ENCODE measurements at places on chromosomes 12 and 14. TPM values are rescaled to one million over a fixed set of nuclear protein-coding genes. Genes with fewer than 3 reads are reported as not detected.

DNA sequence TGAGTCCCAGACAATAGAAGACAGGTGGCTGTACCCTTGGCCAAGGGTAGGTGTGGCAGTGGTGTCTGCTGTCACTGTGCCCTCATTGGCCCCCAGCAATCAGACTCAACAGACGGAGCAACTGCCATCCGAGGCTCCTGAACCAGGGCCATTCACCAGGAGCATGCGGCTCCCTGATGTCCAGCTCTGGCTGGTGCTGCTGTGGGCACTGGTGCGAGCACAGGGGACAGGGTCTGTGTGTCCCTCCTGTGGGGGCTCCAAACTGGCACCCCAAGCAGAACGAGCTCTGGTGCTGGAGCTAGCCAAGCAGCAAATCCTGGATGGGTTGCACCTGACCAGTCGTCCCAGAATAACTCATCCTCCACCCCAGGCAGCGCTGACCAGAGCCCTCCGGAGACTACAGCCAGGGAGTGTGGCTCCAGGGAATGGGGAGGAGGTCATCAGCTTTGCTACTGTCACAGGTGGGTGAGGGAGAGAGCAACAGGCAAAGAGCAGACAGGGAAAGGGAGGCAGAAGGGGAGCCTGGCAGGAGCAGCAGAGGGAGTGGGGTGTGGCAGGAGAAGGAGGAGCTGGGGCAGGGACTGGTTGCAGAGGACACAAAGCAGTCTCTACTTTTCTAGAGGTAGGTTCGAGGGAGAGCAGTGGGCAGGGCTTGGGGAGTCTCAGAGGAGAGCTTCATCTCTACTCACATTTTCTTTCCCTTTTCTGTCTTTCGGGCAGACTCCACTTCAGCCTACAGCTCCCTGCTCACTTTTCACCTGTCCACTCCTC, 452 bp downstream of the INHBE start:
- DNase-seq, result no peak

GRCh38 chr14:29576927-29577326, 350.7 kb downstream of the PRKD1 start:
- no peak for DNase-seq

PLBD1 gene
- polyA plus RNA-seq, result 40.7 TPM

GRCh38 chr14:56963381-56963780, 153.1 kb upstream of the OTX2 start:
- no peak for DNase-seq

DNA sequence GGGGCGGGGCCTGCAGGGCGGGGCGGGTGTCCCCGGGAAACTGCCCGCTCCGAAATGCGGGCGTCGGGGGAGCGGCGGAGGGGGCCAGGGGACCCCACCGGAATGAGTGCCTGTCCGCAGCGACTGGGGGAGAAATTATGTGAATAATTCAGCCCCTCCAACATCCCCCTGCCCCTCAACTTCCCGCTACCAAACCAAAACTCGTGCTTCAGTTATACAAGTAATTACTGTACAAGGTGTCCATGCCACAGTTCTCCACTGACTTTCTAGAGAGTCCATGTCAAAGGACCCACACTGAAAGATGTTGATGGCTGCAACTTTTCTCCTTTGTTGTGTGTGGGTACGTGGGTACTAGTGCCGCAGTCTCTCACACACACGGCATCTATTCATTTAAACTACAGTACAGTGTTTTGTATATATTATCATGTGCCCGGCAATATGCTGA, 414 bp upstream of the CDK17 start:
- DNase-seq, result no peak

DNA sequence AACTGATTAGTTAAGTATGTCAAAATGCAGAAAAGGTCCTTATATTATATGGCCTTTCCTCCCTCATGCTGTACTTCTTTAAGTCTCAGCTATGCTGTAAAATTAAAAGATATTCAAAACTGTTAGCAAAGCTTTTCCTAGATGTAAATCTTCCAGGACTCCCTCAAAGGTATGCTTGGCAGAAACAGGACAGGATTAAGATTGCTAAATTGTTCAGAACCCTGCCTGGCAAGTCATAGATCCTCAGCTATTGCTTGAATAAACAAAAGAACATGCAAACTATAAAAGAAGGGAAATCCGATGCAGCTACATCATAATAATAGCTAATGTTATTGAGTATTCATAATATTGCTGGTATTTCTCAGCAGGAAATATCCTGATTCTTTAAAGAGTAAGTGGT, 322.6 kb downstream of the CCDC91 start:
- DNase-seq, result no peak

DNA sequence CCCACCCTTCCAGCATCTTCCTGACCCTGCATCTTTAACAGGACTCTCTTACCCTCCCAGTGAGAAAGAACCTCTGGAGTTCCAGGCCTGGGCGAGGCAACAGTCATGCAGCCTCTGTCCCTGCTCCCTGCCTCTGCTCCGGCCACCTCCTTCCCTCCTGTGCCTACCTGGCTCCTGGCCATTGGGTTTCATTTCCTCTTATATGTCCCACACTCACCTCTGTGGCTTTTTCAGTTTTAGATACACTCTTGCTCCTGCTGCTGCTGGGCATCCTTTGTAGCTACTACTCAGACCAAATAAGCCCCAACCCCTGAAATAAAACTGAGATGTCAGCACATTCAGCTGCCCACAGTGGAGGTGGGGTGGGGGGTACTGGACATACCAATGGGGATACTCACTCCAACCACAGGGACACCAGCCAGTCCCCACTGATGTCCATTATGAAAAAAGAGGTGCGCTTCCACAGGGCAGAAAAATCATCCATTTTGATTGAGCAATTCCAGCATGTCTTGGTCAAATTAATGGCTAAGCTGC, 99.1 kb upstream of the NRXN3 start:
- DNase-seq, result no peak

- no peak for DNase-seq
These were observed 272.6 kb downstream of the FOXG1 start for GRCh38 chr14:29039171-29039570.

IFI27L2 gene
- polyA plus RNA-seq, result 31.1 TPM

- no peak for DNase-seq
These were observed 14.6 kb downstream of the C14orf132 start for GRCh38 chr14:96053600-96054381.

GRCh38 chr14:90344331-90345238, 12.8 kb upstream of the NRDE2 start:
- DNase-seq, result no peak

GRCh38 chr12:122825773-122826724, 9.2 kb upstream of the HIP1R start:
- no peak for DNase-seq

GRCh38 chr12:62653740-62654139, 187.1 kb downstream of the MON2 start:
- no peak for DNase-seq

DNA sequence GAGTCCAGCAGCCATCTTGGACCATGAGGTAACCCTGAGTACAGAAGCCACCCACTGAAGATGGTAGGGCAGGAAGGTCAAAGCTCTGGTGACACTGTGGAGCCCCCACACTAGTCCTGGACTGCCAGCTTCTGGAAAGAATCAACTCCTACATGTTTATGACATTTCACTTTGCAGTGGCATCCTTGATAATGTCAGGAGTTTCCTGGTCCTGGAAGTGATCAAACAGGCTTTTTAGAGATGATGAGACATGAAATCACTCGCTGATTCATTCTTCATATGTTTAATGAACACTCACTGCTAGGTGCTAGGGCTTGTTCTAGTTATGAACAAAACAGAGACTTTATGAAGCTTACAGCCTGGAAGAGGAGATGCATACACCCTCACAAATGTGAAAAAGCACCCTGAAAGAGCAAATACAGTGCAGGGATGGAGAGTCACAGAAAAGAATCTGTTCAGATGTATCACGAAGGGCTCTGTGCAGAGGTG, 15.8 kb upstream of the HNF1A start:
- no peak for DNase-seq

DNA sequence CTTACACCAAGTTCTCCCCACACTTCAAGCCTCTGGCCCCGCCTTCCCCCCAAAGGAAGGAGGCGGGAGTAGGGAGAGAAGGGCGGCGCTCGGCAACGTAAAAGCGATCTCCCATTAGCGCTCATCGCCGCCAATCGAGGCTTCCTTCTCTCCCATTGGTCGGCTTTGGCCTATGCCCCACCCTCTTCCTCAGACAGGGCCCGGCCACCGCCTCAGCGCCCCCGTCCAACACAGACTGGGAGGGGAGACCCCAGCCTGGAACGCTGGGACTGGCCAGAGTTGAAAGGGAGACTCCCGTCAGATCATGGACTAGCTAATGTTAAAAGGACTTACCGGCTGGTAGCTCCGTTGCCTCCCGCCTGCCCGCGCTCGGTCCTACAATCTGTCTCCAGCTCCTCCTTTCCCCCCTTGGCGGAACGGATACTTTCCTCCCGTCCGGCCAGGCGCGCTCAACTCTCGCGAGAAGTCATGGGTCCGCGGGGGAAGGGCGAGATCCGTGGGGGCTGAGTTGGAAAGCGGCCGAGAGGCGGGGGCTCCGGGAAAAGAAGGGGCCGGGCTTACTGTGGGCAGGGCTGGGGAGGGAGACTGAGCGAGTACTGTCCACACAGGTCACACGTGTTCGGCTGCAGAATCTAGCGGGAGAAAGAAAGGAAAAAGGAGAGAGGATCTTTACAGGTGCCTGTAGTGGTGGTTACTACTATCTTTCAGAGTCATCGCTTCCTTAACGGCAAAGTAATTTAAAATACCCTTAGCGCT, at the start of gene ATF7:
Gene ATF7, minus strand, starts transcription at position 437 of the 756 bp plus-strand sequence. CDS start 25,382 bp downstream, outside the sequence.
- peak; percentile 97 for DNase-seq

Measured in right renal pelvis (tissue), 4 donors.